Trophoblast cell (in vitro differentiated cells and primary cell): ENCODE measurements at places on chromosomes 5 and 9.

DNA sequence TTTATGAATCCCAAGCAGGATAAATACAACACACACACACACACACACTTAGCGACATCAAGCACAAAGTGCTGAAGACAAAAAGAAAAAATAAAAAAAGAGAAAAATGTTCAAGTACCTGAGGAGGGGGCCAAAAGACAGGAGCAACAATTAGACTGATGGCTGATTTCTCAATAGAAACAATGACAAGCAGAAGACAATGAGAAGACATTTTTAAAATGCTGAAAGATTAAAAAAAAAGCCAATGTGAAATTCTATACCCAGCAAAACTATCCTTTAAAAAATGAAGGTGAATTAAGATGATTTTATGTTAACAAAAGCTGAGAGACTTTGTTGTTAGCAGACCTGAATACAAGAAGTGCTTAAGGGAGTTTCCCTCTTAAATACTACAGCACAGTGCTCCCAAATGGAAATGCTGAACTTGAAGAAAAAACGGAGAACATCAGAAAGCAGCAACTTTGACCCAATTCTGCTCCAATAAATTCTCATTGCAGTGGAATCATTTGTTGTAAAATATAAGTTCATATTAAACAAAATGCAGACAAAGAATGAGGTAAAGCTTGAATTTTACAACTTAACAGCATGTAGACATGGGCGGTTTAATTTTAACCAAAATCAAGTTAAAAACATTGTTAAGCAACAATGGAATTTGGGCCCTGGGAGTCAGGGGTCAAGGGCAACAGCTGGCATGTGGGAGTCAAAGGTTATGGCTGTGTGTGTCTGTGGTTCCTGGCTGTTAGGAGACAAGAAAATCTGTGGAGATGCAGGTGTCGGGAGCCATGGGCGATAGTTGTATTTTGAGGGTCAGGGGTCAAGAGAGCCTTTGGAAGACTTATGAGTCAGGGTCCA is 776 bp upstream of the RANBP17 start:
- peak; percentile 4 for DNase-seq

DNA sequence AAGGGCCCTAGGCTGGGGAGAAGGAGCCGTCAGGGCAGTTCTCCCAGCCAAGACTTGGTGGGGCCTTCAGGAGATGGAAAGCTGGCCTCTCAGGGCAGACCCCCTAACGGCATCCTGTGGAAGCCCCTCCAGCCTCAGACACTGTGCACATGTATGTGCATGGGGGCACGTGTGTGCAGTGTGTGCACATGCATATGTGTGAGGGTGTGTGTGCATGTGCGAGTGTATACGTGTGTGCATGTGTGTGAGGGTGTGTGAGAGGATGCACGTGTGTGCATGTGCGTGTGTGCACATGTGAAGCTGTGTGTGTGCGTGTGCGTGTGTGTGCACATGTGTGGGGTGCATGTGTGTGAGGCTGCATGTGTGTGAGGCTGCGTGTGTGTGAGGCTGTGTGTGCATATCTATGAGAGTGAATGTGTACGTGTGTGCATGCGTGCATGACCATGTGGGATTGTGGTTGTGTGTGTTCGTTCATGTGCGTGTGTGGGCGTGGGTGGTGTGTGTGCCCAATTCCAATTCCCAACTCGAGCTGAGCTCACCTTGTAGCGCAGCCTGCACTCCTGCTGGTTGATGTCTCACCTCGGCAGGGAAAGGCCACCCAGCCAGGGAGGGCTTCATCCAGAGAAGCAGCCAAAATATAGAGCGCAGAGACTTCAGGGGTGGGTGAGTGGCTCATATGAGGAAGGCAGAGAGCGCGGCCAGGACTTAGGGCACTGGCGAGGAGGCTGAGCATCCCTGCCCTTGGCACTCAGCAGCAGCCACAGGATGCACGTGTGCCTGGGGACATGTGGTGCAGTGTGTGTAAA is 142.7 kb upstream of the PPP1R26 start:
- no peak for DNase-seq

GRCh38 chr9:137309368-137310188 is 7.5 kb upstream of the NRARP start:
- no peak for DNase-seq

DNA sequence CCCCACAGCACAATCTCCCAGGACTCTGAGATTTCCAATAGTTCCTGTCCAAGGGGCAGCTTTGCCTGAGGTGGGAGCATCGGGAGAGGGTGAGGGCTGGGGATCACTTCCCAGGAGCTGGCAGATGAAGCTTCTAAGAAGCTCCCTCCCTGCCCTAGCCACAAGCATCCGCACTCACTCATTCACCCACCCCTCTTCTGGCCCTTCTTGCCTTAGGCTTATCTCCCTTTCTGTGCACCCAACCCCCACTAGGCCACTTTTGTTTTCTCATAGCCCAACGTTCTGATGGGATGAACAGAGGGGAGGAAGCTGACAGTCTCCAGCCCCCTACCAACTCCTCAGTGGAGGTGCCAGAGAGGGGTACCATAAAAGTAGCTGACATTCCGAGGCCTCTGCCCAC is 3.7 kb upstream of the PCDH1 start:
- no peak for DNase-seq
